ENCODE measurements at places on chromosomes 6 and 20.

DNA sequence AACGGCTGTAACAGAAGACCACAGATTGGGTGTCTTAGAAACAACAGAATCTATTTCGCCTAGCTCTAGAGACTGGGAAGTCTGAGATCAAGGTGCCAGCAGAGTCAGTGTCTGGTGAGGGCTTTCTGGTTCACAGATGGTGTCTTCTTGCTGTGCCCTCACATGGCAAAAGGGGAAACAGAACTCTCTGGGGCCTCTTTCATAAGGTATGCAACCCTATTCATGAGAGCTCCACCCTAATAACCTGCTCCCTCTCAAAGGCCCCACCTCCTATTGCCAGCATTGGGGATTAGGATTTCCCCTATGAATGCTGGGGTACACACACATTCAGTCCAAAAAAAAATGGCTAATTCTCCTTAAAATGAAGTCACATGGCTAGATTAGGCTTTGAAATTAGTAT, 10.0 kb downstream of the TXNDC5 start:
- DNase-seq: no peak

DNA sequence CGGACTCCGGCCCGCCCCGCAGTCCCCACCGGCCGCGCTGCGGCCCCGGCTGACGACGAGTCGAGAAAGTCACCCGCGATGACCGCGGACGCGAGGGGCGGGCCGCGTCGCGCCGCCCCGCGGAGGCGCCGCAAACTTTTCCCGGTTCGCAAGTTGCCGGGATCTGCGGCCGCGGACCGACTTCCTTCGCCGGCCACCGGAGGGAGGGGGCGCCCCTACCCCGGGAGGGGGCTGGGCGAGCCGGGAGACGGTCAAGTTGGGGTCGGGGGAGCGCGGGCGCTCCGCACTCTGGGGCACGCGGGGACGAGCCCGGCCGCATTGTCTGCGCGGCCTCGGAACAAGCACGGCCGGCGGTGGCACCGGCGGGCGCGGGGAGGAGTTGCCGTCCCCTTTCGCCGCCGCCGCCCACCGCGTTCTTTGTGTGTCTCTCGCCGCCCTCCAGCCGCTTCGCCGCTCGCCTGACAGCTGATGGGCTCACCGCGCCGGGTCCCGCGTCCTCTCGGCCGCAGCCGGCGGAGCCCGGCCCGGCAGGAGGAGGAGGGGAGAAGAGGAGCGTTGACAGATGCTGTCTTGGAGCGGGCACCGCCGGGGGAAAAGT, 131.6 kb downstream of the OGFRL1 start:
- no peak for DNase-seq

DNA sequence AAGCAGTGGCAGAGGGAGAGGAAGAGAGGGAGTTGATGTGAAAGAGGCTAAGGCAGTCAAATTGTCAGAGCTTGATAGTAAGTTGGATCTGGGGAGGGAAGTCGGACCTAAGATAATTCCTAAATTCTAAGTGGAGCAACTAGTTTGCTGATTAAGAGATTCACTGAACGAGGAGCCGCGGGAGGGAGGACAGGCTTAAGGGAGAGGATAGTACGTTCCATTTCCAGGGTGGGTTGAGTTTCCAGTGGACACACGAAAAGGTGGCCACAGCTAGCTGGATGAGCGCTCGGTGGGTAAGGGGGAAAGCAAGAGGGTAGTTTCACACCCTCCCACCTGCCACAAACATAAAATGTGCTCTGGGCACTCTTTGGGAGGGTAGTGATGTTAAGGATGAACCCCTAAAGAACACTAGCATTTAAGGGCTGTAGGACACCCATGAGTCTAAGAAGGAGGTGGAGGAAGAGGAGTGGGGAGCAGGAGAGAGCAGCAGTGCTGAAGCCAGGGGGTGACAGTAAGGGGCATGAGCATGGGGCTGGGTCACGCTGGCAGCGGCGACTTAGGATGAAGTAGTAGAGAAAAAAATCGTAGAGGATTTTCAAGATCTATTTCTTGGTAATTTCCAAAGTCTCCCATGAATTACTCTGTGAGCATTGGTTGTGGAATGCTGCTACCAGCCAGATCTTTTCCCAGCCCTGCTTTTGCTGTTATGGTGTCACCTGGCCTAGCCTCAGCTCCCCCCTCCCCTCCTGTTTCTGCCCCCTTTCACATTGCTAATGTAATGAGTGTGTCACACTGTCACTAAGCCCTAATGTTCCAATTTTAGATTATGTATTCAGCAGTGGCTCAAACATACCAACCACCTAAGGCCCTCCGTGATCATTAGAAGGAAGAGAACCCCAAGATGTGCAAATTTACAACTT, 21.4 kb downstream of the ACTR5 start:
- no peak for DNase-seq

- DNase-seq: no peak
Measured at GRCh38 chr6:68368845-68369244, 266.2 kb upstream of the ADGRB3 start.

DNA sequence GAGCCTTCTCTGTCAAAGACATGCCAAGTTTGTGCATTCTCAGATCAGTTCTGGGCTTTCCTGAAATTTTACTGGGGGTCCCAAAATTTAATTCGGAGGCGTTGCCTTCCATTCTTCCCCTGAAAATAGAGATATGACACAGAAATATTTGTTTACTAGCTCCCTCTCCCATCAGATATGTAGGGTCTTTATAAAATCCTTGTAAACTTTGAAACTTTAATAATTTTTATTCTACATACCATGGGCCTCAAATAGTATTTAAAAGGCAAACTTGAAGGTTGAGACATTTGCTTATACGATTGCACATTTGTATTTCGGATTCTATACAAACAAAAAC, 54.6 kb downstream of the IL20RA start:
- DNase-seq: no peak

- no peak for DNase-seq
Measured at GRCh38 chr6:55818482-55818881, 56.9 kb downstream of the BMP5 start.

DNA sequence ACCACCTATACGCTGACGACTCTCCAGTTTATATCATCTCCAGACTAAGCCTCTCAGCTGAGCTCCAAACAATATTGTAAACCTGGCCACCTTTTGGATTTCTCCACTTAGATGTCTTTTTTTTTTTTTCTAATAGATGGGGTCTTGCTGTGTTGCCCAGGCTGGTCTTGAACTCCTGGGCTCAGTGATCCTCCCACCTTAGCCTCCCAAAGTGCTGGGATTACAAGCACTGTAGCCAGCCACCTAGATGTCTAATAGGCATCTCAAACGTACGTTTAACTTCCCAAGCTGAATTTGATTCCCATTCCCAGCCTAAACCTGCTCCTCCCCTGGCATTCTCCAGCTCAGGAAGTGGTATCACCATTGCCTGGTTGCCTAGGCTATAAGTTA, 5.2 kb downstream of the DDR1 start:
- DNase-seq: no peak

DNA sequence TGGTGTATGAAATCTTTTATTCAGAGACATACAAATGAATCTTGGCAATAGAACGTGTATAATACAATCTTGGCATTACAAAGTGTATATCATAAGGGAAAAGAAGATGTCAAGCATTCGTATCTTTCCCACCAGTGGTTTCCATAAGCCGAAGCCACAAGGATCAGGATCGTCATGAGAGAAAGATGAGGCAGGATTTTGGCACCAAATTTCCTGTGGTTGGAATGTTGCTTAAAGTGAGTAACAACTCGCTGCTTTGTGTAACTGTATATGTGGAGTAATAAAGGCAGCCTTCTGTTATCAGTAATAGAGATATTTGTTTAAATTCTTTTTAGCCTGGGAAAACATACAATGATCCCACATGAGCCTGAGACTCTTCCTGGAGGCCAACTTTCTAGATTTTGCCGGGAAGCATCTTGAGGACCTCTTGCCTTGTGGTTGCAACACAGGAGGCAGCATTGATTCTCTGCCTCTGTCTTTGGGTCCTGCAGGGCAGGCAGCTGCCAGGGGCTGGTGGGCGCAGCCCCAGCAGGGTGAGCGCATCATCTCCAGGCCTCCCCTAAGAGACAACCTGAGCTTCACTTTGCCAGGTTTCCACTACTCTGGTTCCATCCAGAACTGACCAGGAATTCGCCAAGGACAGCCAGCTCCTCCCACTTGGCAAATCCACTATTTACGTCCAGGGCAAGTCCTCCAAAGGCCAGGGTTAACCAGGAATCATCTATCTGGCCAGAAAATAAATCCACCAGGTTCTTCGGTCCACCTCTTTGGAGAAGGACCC, 230.9 kb upstream of the SULF2 start:
- DNase-seq: no peak

DNA sequence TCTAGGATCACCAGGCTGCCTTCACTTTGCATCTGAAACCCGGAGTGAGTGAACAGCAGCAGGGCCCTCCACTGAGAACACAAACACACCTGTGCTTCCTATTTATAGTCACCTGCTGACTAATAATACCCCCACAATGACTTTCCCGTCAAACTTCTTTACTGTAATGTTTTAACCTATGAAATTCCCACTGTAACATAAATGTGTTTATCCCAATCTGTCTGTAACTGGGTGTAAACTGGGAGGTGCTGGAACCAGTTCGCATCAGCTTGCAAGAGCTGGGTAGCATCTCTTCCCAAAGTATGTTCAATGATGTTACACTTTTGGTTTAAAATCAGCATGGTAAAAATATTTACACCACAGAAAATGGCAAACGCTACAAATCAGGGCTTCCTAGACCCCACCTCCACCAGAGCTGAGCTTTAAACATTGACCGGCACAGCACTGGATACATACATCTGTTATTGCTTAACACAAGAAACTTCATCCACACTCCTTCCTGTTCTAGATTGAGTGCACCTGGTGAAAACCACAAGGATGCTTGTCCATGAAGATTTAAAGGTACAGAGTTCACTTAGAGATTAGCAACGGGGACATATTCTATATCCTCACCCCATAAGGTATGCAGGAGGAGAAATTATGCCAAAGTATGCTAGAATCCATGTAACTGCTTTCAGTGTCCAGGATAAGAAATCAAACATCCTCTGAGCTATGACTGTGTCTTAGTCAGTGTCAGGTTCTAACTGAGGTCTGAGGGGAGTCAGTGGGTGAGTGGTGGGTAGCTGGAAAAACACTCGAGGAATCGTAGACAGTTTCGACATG, 79.0 kb downstream of the ALDH8A1 start:
- no peak for DNase-seq

DNA sequence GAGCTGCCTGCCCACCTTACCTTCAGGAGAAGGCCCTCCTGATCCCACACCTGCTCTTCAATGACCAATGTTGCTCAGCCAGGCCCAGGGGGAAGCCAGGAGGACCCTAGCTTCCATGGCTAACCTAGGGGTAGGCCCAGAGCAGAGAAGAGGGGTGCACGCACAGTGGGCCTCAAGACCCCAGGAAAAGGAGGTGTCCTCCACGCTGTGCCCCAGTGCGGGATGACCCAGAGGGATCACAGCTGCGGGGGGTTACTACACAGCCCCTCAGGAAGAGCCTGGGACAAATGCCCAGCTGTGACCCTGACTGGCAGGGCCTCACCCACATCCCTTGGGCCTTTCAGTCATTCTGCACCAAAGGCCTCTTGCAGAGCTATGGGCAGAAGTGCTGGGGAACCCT, 31.6 kb upstream of the APMAP start:
- DNase-seq: no peak

DNA sequence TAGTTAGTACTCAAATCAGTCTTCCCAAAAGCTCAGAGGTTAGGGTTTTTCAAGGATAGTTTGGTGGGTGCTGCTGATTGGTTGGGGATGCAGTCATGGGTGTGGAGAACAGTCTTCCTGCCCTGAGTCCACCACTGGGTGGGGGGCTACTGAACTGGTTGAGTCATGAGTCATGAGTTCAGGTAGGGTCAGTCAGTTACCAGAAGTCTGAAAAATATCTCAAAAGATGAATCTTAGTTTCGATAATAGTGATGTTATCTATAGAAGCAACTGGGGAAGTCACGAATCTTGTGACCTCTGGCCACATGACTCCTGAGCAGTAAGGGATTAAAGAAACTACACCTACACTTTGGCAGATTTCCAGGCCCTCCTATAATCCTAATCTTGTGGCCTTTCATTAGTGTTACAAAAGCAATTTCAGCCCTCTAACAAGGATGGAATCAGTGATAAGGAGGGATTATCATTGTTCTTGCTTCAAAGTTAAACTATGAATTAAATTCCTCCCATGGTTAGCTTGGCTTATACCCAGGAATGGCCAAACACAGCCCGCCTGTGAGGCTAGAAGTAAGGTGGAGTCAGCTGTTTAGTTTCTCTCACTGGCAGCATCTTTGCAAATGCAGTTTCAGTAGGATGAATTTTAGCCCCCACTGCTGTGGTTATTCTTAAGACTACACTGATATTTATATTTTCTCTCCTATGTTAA, 33.3 kb upstream of the NKAIN2 start:
- no peak for DNase-seq

- no peak for DNase-seq
Measured at GRCh38 chr6:111487661-111488060, 4.6 kb upstream of the REV3L start.

- no peak for DNase-seq
Measured at GRCh38 chr6:82891076-82891475, 174.6 kb downstream of the UBE3D start.

DNA sequence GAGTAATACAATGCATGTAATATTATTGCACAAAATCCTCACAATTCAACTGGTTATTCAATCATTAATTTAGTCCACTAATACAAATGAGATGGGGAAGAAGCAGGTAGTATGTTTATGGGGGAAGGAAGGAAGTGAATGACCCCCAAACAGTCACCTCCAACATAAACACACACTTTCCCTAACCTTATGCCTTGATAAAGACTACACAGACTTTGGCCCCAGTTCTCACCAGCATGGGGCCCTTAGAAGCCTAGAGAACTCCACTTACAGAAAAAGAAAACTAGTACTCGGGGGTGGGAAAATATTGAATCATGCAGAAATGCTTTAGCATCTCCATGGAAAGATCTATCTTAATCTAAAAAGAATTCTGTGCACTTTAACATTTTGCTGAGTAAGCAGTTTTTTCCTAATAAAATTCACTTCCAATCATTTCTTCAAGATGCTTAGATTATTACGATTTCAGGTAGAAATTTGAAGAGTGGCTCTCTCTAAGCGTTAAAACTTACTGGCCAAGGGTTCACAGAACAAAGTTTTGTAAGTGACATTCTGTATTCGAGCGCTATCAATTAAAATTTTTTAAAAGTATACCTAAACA, 18.8 kb downstream of the ARHGAP18 start:
- no peak for DNase-seq

GRCh38 chr6:92752114-92752513, 667.2 kb downstream of the EPHA7 start:
- DNase-seq: no peak

GRCh38 chr6:9499709-9500108, 915.2 kb downstream of the TFAP2A start:
- DNase-seq: no peak

DNA sequence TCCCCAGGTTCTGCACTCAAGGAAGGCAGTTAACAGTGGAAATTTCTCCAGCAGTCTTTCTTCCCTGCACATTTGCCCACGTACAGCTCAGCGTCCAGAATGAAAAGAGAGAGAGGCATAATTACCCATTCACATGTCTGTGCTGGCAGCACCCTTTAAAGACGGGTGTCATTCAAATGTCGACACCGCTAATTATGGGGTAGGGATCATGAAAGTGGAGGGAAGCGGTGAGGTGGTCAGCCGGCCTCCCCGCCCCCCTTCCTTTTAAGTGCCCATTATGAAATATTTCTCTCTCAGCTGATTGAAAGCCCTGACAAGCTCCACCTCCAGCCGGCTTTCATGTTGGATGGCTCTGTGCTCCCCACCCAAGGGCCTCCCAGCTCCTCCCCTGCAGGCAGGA, 246.1 kb downstream of the BMP7 start:
- DNase-seq: no peak

All from keratinocyte (primary cell).